Hematopoietic multipotent progenitor cell treated with erythropoietin and hydrocortisone succinate and interleukin-3 and kit ligand, for 15 days (in vitro differentiated cells): ENCODE measurements at places on chromosomes 7 and 10.

- DNase-seq = no peak
Measured at GRCh38 chr10:34473174-34474008, 341.7 kb downstream of the PARD3 start.

- no peak for DNase-seq
Measured at GRCh38 chr10:7471720-7472367, 61.0 kb upstream of the SFMBT2 start.

- no peak for DNase-seq
Measured at GRCh38 chr7:22159341-22159740, 197.6 kb downstream of the RAPGEF5 start.

- no peak for DNase-seq
Measured at GRCh38 chr10:129079705-129080104, 387.3 kb upstream of the MGMT start.

DNA sequence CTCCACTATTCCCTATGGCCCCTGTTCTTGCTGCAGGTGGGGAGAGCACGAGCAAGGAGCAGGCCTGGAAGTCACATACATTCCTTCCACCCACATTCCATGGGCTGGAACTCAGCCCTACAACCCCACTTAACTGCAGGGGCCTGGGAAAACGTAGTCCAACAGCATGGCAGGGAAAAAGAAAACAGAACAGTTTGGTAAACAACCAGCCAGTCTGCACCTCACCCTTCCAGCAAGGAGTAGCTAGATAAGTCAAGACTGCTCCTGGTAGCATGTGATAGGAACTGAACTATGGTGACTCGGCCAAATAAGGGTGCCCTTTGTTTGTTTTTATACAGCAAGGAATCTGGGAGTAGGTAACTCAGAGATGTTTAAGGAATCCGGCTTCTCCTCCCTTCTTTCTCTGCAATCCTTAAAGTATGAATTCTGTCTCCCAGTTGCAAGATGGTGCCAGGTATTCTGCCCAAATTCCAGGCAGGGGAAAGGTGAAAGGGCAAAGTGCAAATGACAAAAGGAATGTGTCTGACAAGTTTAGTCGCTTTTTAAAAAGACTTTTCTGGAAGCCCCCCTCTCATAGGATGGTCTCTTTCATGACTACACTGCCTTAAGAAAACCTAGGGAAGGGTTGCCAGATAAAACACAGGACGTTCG, 311.7 kb upstream of the NEBL start:
- DNase-seq = peak; percentile 23

GRCh38 chr7:141133646-141134045, 59.8 kb downstream of the TMEM178B start:
- no peak for DNase-seq

- DNase-seq = no peak
Measured at GRCh38 chr10:25017154-25017590, 760 bp downstream of the THNSL1 start.

- DNase-seq = no peak
Measured at GRCh38 chr7:23353172-23353571, 54.0 kb downstream of the MALSU1 start.

DNA sequence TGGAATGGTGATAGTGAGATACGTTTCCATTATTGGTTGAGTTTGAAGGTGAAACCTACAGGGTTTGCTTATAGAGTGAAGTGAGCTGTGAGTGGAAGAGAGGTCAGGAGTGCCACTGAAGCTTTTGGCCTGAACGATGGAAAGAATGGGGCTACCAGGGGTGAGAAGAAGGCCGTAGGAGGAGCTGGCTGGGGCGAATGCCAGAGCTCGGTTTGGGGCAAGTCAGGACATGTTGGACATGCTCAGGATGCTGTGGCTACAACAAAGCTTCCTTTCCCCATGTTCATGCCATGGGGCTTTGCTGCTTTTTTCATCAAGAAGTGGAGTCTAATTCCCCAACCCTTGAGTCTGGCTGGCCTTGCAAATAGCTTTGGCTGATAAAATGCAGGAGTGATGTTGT, 253.7 kb downstream of the GLRX3 start:
- no peak for DNase-seq

DNA sequence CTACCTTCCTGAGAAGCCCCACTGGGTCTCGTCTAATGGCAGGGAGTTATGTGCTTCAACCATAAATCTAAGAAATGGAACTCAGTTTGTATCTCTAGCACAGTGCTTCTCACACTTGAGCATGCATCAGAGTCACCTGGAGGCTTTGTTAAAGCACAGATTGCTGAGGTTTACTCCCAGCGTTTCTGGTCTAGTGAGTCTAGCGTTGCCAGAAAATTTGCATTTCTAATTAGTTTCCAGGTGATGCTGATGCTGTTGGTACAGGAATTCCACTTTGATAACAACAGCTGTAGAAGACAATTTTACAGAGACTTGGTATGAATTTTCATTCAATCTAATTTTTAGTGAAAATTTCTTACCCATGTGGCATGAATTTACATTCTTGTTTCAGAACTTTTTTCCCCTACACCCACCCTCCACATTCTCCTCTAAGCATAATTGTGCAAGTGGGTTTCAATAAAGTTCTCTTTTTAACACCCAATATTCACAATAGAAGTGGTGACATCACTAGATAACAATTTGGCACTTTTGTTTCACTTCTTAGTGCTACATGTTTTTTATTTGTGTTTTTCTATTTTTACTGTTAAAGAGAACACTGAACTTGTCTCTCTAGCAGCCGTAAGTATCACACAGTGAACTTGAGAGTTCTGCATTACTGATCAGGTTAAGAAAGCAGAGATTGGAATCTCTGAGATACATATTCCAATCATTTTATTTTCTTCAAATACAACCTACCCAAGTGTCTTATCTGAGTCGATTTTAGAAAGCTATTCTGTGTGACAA, 48.4 kb upstream of the BET1 start:
- no peak for DNase-seq

GRCh38 chr7:139830292-139830691, 1.2 kb downstream of the TBXAS1 start:
- no peak for DNase-seq

DNA sequence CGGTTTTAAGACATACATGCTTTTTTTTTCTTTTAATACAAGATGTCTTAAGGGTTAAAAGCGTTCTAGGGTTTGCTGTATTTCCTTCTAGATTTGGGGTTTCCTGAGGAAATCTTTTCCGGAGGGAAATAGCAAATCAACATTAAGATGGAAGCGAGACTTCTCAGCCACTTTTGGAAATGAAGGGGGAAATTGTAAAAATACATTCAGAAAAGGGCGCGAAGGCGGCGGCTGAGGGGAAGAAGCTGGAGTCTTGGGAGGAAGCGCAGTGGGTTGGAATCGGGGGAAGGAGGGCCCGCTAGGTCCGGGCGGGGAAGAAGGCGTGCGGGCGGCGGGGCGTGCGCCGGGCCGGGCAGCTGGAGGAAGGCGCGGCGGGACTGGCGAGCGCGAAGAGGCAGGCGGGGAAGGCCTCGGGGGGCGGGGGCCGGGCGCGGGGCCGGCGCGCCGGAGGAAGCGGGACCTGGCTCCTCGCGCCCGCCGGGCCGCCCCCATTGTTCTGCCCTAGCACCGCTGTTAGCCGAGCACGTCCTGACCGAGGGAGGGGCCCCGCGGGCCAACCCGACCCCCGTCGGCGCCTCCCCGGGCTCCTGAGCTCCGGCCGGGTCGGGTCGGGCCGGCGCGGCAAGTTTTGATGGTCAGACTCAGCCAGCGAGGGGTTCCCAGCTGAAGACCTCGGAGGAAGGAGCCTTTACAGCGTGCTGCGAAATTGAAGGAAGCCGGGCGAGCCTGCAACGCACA, 1.5 kb upstream of the SKIDA1 start:
- DNase-seq = peak; percentile 43

DNA sequence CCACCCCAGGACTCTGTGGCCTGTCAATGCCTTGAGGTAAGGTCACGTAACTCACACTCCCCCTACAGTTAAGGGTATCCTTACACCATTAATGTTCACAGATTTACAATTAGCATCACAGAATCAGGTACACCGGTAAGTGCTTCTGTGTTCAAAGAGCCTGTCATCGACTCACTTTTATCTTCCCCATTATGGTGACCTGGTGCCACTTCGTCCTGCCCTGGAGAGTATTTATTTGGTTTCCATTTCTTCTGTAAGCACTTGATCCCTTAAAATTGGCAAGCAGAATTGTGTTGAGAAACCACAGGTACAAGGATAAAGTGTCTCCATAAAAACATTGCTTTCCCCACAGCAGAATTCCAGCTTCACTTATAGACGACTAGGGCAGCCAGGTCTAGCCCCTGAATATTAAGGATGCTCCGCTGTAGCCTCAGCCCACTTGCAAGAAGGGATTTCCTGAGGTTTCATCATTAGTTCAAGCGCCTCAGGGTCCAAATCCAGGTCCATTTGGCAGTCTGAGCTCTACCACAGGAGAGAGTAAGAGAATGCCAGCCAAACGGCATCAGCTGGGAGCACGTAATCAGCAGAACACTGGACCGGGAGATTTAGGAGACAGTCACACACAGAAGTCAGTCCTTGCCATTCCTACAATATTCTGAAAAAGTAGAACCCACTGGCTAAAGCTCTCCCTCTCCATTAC, 10.1 kb downstream of the ATXN7L1 start:
- DNase-seq = no peak

GRCh38 chr10:113683300-113683699, 3.6 kb downstream of the CASP7 start:
- DNase-seq = no peak

GRCh38 chr7:20432071-20432470, 101.4 kb downstream of the ITGB8 start:
- no peak for DNase-seq

DNA sequence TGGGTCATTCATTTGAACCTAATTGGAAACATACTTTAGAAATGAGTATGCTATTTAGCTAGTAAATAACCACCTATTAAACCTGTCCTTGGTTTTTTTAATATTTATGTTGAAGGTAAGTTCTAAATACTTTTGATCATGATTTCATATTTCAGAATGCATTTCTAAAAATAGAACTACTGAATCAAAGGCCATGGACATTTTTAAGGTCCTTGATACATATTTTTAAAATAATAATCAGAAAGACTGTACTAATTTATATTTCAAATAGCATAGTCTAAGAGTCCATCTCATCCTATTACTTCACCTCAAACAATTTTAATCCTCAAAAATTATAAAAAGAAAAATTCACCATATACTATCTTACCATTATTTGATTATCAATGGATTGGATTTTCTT, 102.1 kb upstream of the AKR1E2 start:
- no peak for DNase-seq

- no peak for DNase-seq
Measured at GRCh38 chr7:112963634-112964033, 123.0 kb downstream of the GPR85 start.

DNA sequence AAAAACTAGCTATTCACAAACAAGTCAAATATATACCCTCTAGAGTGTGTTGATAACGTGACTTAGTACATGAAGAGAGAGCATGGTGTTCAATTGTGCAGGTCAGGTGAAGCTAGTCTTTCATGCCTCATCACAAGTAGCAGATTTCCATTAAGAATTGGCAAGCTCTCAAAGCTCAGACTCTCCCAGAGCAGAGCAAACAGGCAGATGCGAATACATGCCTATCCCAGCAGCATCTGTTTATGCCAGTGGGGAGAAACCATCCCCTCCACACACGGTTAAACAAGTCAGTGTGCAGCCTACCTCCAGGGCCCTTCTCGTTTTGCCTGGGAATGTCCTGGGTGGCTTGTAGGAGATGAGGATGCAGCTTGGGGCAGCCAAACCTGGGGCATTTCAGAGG, 532.5 kb upstream of the C7orf33 start:
- DNase-seq = no peak

DNA sequence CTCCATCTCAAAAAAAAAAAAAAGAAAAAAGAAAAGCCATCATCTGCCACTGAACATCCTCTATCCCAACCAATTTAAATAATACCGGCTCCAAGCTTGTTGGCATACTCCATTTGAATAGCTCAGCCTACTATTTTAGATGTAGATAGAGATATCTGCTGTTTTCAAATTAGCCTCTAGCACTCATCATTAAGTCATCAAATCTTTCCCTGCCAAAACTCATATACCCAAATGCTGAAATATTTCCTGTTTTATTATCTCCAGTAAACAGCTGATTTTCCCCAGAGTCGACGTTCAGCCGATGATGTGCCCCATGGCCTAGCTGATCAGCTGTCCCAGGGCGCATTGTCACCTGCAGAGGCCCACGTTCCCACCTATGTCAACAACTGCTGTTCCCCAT, 34.5 kb upstream of the FRMD4A start:
- DNase-seq = no peak

DNA sequence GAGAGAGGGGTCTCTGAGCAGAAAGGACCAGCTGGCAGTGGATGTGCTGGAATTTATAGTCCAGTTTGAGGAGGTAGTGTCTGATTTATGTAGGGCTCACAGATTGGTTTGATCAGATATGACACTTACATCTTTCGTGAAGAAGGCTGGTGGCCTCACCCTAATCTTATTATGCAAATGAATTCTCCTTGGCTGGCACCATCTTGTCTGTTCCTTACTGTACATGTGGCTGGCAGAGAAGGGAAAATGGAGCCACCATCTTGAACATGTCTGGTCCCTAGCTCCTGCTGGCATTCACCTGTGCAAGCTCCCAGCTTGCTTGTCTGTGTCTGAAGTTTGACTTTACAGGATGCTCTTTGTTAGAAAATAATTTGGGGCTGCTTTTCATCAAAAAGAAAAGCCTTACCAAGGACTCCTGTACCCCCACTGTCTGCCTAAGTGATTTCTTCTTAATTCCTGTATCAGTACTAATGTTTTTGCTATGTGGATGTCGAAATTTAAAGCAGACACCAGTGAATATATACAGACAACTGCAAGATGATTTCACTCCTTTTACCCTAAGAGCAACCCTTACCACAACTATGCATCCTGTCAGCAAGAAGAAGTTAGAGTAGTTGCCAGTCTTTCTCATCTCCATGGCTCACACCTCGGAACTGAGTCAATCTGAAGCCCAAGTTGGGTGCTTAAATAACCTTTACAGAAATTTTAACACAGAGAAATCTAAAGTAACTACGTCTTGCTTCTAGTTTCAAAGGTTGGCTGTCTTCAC, 322.0 kb upstream of the SEMA3D start:
- no peak for DNase-seq

DNA sequence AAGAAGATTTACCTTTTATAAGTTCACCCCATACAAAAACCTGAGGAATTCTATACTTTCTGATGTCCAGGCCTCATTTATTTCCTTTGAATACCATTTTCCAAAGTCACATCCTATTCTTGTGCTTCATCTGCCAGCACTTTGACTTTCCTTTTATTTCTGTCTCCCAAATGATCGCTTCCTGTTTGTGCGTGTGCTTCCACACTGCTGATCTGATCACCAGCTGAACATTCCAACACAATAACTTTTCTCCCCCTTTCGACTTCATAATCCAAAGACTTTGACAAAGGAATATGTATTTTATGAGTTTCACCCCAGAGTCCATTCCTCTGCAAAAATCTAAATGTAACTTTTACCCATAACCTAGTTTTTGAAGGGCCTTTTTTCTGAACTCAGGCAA, 3.1 kb downstream of the ELAPOR2 start:
- DNase-seq = no peak
